DMS79 treated with DMSO at 0.1 percent for 48 hours (cell line): ENCODE measurements at places on chromosomes 2 and 18.

- DNase-seq = no peak
These were observed 69.4 kb downstream of the LOXHD1 start for GRCh38 chr18:46587600-46587999.

- DNase-seq = no peak
These were observed 255.9 kb upstream of the SPRED2 start for GRCh38 chr2:65688141-65688886.

DNA sequence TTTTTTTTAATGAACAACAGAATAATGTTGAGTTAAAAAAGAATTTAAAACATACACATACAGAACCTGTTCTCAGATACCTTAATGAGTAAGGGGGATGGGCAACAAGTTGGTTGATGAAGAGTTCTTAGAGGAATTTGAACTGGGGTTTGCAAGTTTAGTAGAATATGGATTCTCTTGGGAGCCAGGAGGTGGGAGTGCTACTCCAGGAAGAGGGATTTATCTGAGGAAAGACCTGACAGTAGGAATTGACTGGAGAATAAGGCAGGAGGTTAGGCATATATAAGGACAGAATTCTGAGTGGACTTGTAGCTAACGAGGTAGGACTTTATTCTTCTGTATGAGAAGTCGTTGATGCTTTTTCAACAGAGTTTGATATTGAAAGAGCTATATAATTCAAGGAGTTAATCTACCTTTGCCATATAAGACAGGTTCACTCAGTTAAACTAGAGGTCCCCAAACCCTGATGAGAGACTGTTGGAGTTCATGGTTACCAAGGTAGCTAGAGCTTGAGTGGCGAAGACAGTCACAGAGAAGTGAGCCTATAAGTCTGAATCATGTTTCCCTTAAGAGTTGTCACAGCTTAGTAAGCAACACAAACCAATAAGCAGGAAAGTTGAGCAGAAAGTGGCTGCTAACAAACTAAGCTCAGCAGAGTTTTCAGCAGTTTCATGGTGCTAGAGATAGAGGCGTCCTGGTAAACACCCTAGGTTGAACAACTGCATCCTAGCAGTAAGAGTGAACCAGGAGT, 88.2 kb downstream of the NCOA1 start:
- DNase-seq = no peak

- no peak for DNase-seq
These were observed 143.4 kb downstream of the LCLAT1 start for GRCh38 chr2:30590407-30590806.

DNA sequence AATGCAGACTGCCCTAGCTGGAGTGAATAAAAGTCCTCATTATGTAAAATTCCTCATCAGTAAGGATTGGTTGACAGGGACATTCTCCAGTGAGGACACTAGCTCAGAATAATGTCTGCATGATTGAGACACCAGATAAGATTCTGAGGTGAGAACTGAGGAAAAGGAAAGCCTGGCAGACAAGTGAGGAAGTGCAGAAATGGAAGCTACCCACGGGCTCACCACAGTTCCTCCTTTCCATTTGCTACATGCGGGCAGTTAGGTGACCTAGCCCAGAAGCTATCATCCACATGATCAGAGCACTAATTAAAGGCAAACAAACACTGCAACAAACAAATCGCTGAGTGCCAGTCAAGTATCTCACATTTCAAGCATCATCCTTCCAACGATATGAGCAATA, 27.7 kb downstream of the NETO1 start:
- DNase-seq = no peak

DNA sequence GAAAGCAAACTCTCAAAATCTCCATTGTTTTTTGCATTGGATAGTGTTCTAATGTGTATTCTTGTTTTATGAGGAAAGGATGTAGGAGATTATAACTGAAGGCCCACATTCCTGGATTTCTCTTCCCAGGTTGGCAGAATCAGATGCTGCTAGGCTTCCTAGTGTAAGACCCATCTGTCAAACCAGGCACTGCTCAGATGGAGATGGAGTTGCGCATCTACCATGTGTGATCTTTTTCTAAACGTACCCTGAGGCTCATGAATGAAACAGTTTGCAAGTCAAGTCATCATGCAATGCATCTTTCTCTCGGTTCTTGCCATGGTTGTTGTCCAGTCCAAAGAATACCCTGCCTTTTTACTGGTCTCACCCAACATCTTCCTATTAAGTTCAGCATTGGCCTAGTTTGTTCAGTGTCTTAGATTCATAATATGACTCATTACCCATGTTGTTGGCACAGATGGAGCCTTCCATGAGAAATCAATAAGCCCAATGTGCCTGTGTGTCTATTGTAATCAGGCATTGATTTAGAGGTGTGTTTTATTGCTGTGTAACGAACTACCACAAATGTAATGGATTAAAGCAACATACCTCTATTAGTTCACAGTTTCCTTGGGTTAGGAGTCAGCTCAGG, 127.4 kb downstream of the NYAP2 start:
- no peak for DNase-seq

GRCh38 chr2:165843351-165843750, 49.3 kb upstream of the GALNT3 start:
- DNase-seq = peak; percentile 81

GRCh38 chr2:86686905-86687304, 33.2 kb upstream of the RMND5A start:
- DNase-seq = no peak

DNA sequence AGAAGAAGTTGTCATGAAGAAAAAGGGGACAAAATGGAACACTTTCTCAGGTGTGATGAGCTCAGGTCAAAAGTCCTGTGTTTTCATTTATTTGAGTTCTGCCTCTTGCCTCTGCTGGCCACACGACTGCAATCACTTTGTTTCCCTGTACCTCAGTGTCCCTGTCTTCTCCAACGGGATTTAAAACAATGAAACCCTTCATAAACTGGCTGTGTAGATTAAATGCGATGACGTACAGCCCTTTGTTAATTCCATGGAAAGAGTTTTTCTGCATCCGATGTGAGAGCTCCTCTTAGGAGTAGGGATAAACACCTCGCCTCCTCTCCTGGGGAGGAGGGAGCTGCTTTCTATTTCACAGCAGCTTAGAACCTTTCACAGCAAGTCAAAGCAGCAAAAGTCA, 51.5 kb upstream of the CNGA3 start:
- no peak for DNase-seq

DNA sequence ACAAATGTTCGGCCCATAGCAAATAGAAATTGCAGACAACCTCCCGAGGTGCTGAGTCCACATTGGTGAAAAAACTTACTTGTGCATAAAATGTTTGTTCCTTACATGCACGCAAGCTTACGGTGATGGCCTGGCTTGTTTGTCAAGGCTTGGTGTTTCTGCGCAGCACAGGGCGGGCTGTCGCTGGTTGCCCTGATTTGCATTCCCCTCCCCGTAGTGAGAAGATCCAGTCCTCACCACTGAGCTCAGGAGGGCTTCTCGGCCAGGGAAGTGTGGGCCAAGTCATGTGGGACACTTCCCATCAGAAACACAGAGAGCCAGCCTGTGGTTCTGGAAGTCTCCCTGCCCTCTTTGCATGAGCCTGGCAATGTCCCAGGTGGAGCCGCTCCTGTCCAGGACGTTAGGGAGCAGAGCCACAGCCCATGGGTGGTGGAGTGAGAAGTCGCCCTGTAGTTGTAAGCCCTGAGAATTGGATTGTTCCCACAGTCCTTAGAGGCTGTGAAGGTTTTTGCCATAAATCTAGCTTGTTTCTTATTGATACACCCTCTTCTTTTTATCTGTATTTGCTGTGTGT, 152.7 kb downstream of the TWIST2 start:
- DNase-seq = no peak

- DNase-seq = no peak
These were observed 47.7 kb upstream of the GBX2 start for GRCh38 chr2:236215761-236216333.

DNA sequence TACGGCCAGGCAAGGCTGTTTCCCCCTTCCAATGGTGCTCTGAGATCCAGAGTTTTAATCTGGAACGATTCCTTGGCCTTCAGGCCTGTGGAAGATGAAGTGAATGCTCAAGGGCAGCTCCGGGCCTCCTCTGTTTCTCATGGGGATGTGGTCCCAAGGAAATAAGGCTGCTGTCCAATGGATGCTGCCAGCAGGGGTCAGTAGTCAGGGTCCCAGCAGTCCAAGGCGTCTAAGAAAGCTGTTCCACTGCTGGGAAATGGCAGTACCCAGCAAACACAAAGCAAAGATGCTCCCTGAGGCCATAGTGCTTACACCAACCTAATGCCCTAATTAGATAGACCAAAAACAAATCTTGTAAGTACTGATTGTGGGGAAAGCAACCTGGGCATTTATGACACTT, 12.5 kb downstream of the NMS start:
- no peak for DNase-seq

DNA sequence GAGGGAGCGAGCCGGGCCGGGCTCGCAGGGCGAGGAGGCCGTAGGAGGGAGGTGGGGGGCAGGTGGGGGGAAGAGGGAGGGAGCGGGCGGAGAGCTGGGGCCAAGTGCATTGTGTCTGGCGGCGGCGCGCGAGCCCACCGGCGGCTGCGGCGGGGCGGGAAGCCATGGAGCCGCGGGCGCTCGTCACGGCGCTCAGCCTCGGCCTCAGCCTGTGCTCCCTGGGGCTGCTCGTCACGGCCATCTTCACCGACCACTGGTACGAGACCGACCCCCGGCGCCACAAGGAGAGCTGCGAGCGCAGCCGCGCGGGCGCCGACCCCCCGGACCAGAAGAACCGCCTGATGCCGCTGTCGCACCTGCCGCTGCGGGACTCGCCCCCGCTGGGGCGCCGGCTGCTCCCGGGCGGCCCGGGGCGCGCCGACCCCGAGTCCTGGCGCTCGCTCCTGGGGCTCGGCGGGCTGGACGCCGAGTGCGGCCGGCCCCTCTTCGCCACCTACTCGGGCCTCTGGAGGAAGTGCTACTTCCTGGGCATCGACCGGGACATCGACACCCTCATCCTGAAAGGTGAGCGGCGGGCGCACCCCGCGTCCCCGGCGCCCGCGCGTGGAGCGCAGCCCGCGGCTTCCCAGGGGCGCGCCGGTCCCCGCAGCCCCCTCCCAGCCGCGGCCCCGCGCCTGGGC, at the start of gene TMEM178A:
Gene TMEM178A (plus strand): TSS at position 107 of the 680 bp plus-strand sequence. CDS start 58 bp downstream, at position 165.
- DNase-seq = peak; percentile 32

- DNase-seq = no peak
These were observed 206.9 kb upstream of the LYPD1 start for GRCh38 chr2:132876745-132877391.

DNA sequence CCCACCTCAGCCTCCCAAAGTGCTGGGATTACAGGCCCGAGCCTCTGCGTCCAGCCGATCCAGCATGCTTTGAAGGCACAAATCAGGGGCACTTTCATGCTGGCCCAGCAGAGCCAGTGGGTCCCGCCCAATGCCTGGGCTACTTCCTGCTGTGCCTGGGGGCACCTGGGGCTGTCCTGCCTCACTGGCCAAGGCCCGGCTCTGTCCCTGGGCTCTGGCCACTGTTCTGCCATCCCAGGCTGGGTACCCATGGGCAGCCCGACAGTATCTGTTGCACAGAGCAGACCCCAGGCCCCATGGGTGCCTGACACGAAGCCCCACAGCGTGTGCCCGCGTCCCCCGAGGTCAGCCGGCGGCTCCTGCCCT, 6.8 kb upstream of the GAL3ST2 start:
- no peak for DNase-seq

DNA sequence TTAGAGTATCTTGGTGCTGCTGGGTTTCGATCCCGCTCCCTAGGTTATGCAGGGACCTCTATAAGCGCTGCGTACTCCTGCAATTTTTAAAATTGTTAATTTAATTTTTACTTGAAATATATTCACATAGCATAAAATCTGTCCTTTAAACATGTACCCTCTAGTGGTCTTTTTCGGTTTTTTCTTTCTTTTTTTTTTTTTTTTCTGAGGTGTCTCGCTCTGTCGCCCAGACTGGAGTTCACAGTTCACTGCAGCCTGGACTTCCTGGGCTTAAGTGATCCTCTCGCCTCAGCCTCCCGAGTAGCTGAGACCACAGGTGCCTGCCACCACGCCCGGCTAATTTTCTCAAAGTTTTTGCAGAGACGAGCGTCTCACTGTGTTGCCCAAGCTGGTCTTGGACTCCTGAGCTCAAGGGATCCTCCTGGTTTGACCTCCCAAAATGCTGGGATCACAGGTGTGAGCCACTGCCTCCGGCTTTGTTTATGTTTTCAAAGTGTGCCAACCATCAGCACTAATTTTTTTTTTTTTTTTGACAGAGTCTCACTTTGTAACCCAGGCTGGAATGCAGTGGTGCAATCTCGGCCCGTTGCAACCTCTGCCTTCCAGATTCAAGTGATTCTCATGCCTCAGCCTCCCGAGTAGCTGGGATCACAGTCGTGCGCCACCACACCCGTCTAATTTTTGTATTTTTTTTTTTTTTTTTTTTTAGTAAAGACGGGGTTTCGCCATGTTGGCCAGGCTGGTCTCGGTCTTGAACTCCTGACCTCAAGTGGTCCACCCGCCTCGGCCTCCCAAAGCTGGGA, 585 bp upstream of the MOB1A start:
- DNase-seq = no peak

- no peak for DNase-seq
These were observed 10.4 kb upstream of the MSGN1 start for GRCh38 chr2:17805717-17806363.

- DNase-seq = no peak
These were observed 15.5 kb downstream of the SLC66A2 start for GRCh38 chr18:79935925-79936324.

DNA sequence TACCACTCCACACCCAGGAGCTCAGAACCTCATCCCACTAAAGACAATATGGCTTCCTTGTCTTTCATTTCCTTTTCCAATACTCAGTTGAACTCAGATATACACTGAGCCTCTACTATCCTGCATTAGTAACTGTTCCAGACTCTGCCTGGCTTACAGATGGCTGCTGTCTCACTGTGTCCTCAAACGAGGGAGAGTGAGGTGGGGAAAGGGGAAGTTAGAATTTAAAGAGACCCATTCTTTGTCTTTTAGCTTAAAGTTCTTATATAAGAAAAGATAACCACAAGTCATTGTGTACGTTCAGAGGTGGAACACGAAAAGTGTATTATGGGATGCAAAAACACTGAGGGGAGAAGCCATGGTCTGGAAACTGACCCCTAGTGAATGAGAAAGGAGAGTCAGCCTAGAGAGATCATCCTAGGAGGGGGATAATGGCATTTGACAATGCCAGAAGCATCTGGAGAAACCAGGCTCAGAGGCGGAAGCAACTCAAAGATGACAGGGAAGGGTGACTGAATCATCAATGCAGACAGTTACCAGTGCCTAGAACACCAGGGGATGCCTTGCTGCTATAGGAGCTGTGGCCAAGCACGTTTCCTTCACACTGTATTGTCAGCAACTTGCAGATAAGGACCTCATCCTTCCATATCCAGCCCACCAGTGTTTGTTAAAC, 170.7 kb downstream of the CYRIA start:
- DNase-seq = no peak

DNA sequence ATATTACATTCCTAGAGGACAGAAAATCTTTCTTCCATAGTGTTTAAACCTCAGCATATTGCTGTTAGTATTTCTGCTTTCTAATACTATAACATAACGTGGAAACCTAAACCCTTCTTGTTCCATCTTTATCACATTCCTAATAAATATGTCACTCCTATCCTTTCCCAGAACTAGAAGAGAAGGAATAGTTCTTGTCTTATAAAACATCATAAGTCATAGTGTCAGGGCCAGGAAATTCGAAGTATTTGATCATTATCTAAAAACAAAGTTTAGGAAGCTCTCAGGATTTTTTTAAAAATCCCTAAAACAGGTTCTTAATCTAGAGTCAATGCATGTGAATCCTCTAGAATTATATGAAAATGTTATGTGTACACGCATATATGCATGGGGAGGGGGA, 2.0 kb downstream of the NHEJ1 start:
- no peak for DNase-seq
